Activated CD4-positive, alpha-beta T cell treated with anti-CD3 and anti-CD28 coated beads, Interleukin-2, amount 10 ng/mL, durations not matched to agents 7 days and 5 days (primary cell): ENCODE measurements at places on chromosomes 1 and 21.

- DNase-seq: no peak
Observed at GRCh38 chr1:228284148-228284495, 76.3 kb downstream of the OBSCN start.

- DNase-seq: no peak
Observed at GRCh38 chr21:31220575-31220974, 123.5 kb downstream of the TIAM1 start.

DNA sequence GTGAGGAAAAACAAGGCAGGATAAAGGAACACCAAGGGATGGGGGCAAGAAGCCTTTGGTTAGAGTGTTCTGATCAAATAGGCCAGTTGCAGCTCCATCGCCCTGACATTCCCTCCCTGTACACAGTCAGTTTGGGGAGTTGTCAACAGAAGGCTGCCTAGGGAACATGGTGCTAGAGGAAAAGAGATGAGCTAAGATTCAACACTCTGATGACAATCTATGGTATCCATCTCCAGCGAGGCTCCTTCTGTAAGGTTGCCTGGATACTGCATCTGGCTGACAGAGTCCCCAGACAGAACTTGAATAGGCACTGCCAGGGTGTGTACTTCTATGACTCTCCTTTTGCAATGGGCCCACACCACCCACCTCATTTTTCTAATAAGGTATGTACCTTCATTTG is 11.2 kb upstream of the SLAMF9 start:
- DNase-seq: no peak

DNA sequence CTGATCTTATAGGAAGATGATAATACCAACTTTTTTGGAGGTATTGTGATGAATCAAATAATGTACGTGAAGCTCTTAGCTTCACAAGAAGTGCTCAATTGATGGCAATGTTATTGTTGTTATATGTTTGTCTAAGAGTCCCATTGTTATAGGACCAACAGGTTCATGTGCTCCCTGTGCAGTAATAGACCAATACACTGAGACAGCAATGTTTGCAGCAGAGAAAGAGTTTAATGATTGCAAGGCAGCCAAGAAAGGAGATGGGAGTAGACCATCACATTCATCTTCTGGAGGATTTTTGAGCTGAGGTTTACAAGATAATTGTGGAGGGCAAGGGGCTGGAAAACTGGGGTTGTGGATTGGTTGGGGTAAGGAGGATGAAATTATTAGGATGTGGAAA is 143.0 kb downstream of the CNIH3 start:
- no peak for DNase-seq

- no peak for DNase-seq
Observed at GRCh38 chr1:64967381-64967780, 1.0 kb upstream of the JAK1 start.

DNA sequence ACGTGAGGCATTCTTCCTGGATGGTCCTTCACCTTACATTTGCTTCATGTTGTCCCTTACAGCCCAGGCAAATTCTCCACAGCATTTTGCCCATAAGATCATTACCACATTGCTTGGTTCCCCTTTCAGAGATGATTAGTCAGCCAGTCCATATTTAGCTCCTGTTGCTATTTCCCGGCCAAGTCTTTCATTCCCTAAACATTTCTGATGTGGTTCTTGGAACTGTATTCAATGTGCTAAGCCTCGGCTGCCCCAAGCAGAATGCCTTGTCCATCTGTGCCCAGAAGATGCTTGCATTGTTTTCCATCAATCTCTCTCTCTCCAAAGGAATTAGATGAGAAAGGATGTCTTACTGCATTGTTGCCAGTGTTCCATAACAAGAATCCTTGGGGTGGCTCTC is 420.9 kb upstream of the CAMK1G start:
- no peak for DNase-seq

GRCh38 chr1:33005838-33006421 is 30.8 kb downstream of the AK2 start:
- DNase-seq: no peak

DNA sequence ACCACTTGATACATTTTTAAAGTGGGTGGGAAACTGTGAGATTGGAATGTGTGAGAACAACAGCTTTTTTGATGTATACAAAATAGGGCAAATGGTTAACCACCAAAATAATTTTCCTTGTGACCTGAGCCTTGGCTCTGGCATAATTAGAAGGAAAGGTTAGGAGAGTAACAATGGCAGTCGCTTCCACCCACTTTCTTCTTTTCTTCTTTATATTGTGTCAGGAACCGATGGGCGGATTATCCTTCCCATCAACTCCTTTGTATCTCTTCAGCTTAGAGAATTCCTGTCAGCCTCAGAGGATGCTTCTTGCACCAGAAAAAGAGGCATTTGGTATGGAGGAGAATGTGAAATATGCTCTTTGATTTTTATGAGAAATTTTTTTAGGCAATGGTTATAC is 90.6 kb downstream of the SDCCAG8 start:
- DNase-seq: no peak

GRCh38 chr1:225450491-225451191 is 22.8 kb upstream of the LBR start:
- no peak for DNase-seq

GRCh38 chr1:214615109-214615508 is 12.1 kb downstream of the CENPF start:
- no peak for DNase-seq

- DNase-seq: no peak
Observed at GRCh38 chr1:230822092-230822581, 46.2 kb downstream of the C1orf198 start.

GRCh38 chr1:241525026-241525425 is 5.5 kb upstream of the FH start:
- no peak for DNase-seq
